ENCODE measurements at places on chromosomes 7 and 10. TPM values are rescaled to one million over a fixed set of nuclear protein-coding genes. Genes with fewer than 3 reads are reported as not detected.
A peak's percentile ranks its signal among the peaks of the same experiment; 100 is the strongest.

GRCh38 chr10:19728376-19728775, 87.9 kb upstream of the PLXDC2 start:
- H3K27ac ChIP-seq: no peak overlapping the region
- DNase-seq: no peak
- H3K27me3 ChIP-seq: no peaks in the 10 kb centered on the region
- no peaks in the 10 kb centered on the region for H3K36me3 ChIP-seq
- H3K4me1 ChIP-seq: no peaks in the 10 kb centered on the region
- H3K4me3 ChIP-seq: no peak overlapping the region

GRCh38 chr7:104973909-104974415, 40.0 kb upstream of the KMT2E start:
- no peak overlapping the region for H3K4me3 ChIP-seq
- peak overlapping the region; percentile 25 for H3K27ac ChIP-seq
- H3K27me3 ChIP-seq: no peaks in the 10 kb centered on the region
- peak; percentile 65 for DNase-seq
- H3K36me3 ChIP-seq: no peaks in the 10 kb centered on the region

GRCh38 chr10:122507616-122508015, 46.3 kb downstream of the HTRA1 start:
- H3K36me3 ChIP-seq: peaks cover 12% of the 10 kb centered on the region
- H3K4me1 ChIP-seq: peaks cover 48% of the 10 kb centered on the region
- peak; percentile 76 for DNase-seq
- H3K4me3 ChIP-seq: no peak overlapping the region
- no peaks in the 10 kb centered on the region for H3K27me3 ChIP-seq

- peaks cover 2% of the 10 kb centered on the region for H3K27me3 ChIP-seq
- H3K36me3 ChIP-seq: no peaks in the 10 kb centered on the region
- no peak overlapping the region for H3K27ac ChIP-seq
- DNase-seq: peak; percentile 25
- H3K4me1 ChIP-seq: no peaks in the 10 kb centered on the region
Observed at GRCh38 chr7:26071622-26072456, 80.2 kb upstream of the NFE2L3 start.

DNA sequence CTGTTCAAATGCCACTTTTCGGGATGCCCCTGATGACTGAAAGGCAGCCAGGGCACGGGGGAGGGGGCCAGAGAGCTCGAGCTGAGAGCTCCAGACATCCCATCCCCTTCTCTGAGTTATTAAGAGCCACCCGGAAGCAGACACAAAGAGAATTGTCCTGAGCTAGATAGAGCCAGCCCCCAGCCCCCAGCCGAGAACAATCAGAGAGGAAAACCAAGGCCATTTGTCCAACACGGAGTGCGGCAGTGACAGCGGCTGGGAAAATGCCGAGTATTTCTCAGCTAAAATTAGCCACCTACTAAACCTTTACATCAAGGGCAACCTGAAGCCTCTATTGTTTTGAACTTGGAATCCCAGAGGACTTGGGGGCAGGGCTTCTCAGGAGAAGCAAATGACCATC, 51.0 kb downstream of the UNC5B start:
- DNase-seq: no peak
- no peaks in the 10 kb centered on the region for H3K27me3 ChIP-seq
- no peak overlapping the region for H3K4me3 ChIP-seq

DNA sequence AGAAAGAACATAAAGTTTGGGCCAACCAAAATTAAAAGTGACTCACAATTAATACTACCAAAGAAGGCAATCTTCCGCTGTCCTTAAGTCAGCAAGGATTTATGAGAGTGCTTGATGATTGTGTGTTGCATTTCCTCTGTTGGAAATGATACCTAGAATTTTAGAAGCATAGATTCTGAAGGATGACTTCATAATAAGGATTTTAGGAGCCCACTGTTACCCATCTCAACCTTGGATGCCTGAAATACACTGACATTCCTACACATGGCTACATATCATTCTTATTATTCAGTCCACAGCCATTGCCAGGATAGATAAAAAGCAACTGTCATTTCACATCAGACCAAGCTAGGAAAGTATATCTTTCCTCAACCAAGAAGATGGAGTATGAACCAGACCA, 823.8 kb downstream of the LRMDA start:
- no peaks in the 10 kb centered on the region for H3K4me1 ChIP-seq
- H3K27me3 ChIP-seq: no peaks in the 10 kb centered on the region
- no peak overlapping the region for H3K27ac ChIP-seq
- no peaks in the 10 kb centered on the region for H3K36me3 ChIP-seq
- DNase-seq: no peak
- no peak overlapping the region for H3K4me3 ChIP-seq

DNA sequence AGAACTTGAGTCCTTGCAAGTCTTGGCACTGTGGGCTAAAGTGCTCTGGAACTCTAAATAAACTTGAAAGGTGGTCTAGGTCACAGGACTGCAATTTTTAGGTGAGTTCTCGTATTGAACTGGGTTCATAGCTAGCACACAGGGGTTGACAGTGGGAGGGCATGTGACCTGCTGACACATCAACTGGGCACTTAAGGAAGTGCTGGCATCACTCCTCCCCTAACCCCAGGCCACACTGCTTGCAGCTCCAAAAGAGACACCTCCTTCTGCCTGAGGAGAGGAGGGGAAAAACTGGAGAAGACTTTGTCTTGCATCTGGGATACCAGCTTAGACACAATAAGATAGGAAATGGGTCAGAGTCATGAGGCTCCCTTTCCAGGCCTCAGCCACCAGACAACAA, 38.0 kb upstream of the AASS start:
- no peaks in the 10 kb centered on the region for H3K27me3 ChIP-seq
- no peak overlapping the region for H3K4me3 ChIP-seq
- DNase-seq: no peak

GRCh38 chr7:55723621-55723941, 139.0 kb downstream of the SEPTIN14 start:
- H3K4me1 ChIP-seq: no peaks in the 10 kb centered on the region
- H3K4me3 ChIP-seq: no peak overlapping the region
- no peaks in the 10 kb centered on the region for H3K36me3 ChIP-seq
- peak; percentile 13 for DNase-seq

GRCh38 chr10:120734483-120735078, 116.6 kb upstream of the WDR11 start:
- no peak for DNase-seq
- H3K36me3 ChIP-seq: no peaks in the 10 kb centered on the region
- no peak overlapping the region for H3K27ac ChIP-seq
- H3K27me3 ChIP-seq: no peaks in the 10 kb centered on the region
- H3K4me3 ChIP-seq: no peak overlapping the region

GRCh38 chr10:56327118-56327517, 33.9 kb downstream of the ZWINT start:
- H3K4me3 ChIP-seq: no peak overlapping the region
- no peak overlapping the region for H3K27ac ChIP-seq
- no peak for DNase-seq
- no peaks in the 10 kb centered on the region for H3K4me1 ChIP-seq
- no peaks in the 10 kb centered on the region for H3K36me3 ChIP-seq

DNA sequence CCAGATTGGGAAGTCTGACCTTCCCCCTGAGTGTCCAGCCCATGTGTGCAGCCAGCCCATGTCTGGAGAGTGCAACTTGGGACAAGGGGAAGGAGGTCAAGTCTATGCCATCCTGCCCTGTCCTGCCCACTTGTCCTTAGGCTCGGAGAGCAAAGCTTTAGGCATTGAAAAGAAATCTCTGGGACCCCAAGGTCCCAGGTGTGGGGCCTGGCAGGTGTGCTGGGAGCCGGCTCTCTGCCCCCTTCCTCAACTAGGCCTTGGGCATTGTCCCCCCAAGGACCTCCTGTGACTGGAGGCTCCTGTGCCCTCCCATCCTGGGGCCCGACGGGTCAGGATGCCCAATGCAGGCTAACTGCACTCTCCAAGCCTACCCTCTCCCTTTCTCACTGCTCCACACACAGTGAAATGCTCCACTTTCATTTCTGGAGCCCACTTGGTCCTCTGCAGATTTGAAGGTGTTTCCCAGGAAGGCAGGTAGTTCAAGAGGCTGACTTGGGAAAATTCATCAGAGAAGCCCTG, 124.7 kb downstream of the PTPN20 start:
- H3K36me3 ChIP-seq: no peaks in the 10 kb centered on the region
- no peak overlapping the region for H3K4me3 ChIP-seq
- H3K27ac ChIP-seq: no peak overlapping the region
- H3K4me1 ChIP-seq: peaks cover 73% of the 10 kb centered on the region
- DNase-seq: no peak

GRCh38 chr7:16171928-16172327, 249.4 kb downstream of the CRPPA start:
- no peak overlapping the region for H3K27ac ChIP-seq
- H3K36me3 ChIP-seq: no peaks in the 10 kb centered on the region
- no peak for DNase-seq
- H3K27me3 ChIP-seq: no peaks in the 10 kb centered on the region
- H3K4me1 ChIP-seq: no peaks in the 10 kb centered on the region

DNA sequence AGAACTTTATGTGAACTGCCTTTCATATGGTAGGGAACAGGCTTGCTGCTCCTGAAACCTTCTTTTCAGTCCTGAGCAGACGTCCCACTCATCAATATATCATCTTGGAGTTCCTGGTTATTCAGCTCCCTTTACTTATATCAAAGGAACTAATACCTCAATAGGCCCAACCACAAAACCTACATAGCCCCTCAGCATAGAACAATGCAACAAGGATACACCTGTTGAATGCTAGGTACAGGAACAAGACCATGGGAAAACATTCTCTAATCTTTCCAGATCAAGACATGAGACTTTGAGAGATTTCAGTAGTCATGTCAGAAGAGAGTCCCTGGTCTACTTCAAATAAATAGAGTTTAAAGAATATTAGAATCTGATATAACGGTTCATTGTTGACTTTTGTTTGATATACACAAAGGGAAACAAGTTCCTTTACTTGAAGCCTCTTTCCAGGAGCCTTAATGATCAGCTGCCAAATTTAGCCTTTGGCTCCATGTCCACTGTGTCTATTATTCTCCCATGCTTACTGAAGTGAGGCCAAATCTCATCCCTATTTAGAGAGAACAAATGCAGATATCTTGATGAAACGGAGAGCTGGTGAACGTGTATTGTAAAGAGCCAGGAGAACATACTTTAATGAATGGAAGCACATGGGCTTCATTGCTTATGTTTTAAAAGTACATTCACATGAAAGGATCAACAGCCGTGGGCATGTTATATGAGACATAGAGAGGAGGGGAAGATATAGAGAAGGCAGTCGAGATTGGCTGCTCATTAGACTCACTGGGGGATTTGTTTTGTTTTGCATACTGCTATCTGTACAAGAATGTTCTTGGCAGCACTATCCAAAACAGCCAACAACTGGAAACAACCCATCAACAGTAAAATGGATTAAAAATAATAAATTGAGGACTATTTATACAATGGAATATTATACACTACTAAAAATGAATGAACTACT, 9.5 kb downstream of the RHOBTB1 start:
- H3K36me3 ChIP-seq: peaks cover 8% of the 10 kb centered on the region
- H3K4me1 ChIP-seq: no peaks in the 10 kb centered on the region
- no peaks in the 10 kb centered on the region for H3K27me3 ChIP-seq
- peak overlapping the region; percentile 24 for H3K27ac ChIP-seq
- DNase-seq: peak; percentile 48

DNA sequence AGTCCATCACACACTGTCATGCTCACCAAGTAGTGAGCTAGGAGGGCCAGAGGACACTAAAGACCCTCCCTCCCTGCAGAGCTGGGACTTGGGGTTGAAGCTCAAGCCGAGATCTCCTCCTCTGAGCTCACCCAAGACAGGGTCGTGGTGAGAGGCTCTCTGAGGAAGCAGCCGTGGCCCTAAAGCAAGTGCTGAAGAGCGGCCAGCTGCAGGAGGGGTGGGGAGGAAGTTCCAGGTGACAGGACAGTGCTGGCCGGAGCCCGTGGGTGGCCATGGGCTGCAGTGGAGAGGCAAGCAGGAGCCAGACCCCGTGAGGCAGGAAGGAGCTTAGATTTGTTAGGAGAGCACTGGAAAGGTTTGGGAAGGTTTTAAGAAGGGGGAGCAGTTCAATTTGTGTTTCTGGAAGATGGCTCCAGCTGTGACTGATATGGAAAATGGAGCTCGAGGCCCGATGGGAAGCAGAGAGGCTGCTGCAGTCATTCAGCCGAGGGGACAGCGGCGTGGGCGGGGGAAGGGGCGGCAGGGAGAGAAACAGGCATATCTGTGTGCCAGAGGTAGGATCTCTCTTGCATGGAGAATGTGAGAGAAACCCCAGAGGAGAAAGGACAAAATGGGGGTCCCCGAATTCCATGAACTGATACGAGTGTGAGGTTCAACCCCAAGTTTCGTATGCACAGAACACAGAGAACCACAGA, 26.9 kb upstream of the DNAAF5 start:
- H3K36me3 ChIP-seq: peaks cover 9% of the 10 kb centered on the region
- no peak overlapping the region for H3K4me3 ChIP-seq
- no peaks in the 10 kb centered on the region for H3K27me3 ChIP-seq
- H3K4me1 ChIP-seq: peaks cover 24% of the 10 kb centered on the region
- peak overlapping the region; percentile 29 for H3K27ac ChIP-seq

DNA sequence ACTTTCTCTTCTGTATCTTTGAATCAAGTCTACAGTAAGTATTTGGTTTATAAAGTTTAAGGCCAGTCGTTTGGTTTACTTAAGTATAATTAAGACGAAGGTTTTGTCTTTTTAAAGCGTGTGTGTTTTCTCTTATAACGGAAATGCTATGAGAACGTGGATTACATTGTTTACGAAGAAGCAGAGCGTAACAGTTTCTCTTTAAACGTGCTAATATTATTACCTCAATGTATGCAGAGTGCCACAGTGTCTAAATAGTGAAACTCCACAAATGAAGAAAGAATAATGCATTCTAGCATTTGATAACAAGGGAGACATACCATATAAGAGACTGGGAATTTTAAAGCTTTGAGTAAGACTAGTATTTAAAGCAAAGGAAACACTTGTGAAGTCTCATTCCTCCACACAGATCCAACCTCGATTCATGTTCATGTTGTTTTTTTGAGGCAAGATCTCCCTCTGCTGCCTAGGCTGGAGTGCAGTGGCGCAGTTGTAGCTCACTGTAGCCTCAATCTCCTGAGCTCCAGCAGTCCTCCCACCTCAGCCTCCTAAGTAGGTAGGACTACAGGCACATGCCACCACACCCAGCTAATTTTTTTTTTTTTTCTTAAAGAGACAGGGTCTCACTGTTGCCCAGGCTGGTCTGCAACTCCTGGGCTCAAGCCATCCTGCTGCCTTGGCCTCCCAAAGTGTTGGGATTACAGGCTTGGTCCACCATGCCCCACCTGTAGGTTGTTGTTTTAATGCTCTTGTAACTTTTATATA, 75.1 kb downstream of the ANKRD61 start:
- H3K36me3 ChIP-seq: peaks cover 2% of the 10 kb centered on the region
- peak overlapping the region; percentile 76 for H3K27ac ChIP-seq
- peaks cover 6% of the 10 kb centered on the region for H3K4me1 ChIP-seq
- no peaks in the 10 kb centered on the region for H3K27me3 ChIP-seq
- peak overlapping the region; percentile 64 for H3K4me3 ChIP-seq

DNA sequence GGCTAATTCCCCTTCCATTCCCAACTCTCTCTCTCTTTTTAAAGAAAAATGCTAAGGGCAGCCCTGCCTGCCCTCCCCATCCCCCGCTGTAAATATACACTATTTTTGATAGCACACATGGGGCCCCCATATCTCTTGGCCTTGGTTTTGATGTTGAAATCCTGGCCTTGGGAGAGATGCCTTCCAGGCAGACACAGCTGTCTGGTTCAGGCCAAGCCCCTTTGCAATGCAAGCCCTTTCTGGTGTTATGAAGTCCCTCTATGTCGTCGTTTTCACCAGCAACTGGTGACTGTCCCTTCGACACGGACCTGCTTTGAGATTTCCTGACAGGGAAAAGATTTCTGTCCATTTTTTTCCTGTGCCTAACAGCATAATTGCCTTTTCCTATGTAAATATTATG, 3.0 kb downstream of the ADRA2A start:
- peaks cover 32% of the 10 kb centered on the region for H3K4me1 ChIP-seq
- H3K27ac ChIP-seq: no peak overlapping the region
- DNase-seq: peak; percentile 17
- H3K4me3 ChIP-seq: no peak overlapping the region
- H3K36me3 ChIP-seq: no peaks in the 10 kb centered on the region

The GATA3 gene
- 0.18 TPM for total RNA-seq

The ALKBH4 gene
- total RNA-seq: 12.1 TPM

The LOXL4 gene
- 9.7 TPM for total RNA-seq

The RASSF4 gene
- 53.0 TPM for total RNA-seq

The MYL10 gene
- total RNA-seq: 14.8 TPM

Data from muscle of leg (tissue), 16 donors.